ENCODE measurements at places on chromosomes 12 and 14. TPM values are rescaled to one million over a fixed set of nuclear protein-coding genes. Genes with fewer than 3 reads are reported as not detected.

KRT5 gene
- total RNA-seq = not detected

RNASE3 gene
- not detected for total RNA-seq

TRAF3 gene
- total RNA-seq = 14.6 TPM

SOX5 gene
- total RNA-seq = 13.7 TPM

TMPRSS12 gene
- total RNA-seq = not detected

CD4 gene
- not detected for total RNA-seq

ERH gene
- total RNA-seq = 195 TPM

DNA sequence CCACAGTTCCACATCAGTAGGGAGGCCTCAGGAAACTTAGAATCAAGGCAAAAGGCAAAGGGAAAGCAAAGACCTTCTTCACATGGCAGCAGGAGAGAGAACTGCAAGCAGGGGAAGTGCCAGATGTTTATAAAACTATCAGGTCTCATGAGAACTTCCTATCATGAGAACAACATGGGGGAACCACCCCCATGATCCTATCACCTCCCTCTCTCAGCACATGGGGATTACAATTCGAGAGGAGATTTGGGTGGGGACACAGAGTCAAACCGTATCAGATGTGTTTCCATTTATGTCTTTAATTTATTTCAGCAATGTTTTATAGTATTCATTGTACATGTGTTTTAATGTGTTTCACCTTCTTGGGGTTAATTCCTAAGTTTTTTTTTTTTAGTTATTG, 25.8 kb downstream of the METAP2 start:
- no peaks in the 10 kb centered on the region for H3K4me1 ChIP-seq
- no peak for DNase-seq
- no peak overlapping the region for H3K27ac ChIP-seq
- H3K36me3 ChIP-seq = peaks cover 75% of the 10 kb centered on the region
- H3K27me3 ChIP-seq = no peaks in the 10 kb centered on the region

GRCh38 chr12:110426406-110426805, 22.9 kb upstream of the ANAPC7 start:
- no peak overlapping the region for H3K4me3 ChIP-seq
- no peaks in the 10 kb centered on the region for H3K4me1 ChIP-seq
- no peaks in the 10 kb centered on the region for H3K27me3 ChIP-seq
- no peak overlapping the region for H3K27ac ChIP-seq

DNA sequence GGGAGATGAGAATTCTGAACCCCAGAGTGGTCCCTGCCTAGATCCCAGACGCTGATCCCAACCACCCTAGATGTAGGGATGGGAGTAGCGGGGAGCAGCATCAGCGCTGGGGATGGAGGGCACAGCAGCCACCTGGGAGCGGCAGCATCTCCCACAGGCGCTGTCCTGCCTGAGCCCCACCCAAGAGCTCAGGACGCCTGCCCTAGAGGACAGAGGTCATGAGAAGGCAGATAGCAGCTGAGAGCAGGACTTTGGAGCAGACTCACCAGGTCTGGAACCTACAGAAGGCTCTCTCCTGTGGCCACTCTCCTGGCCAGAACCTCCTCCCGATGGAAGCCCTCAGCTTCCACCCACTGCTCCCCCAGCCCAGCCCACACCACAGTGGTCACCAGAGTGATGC, 7.2 kb downstream of the CCDC85C start:
- no peaks in the 10 kb centered on the region for H3K36me3 ChIP-seq
- no peak overlapping the region for H3K4me3 ChIP-seq
- H3K4me1 ChIP-seq = no peaks in the 10 kb centered on the region
- no peak for DNase-seq
- H3K27ac ChIP-seq = no peak overlapping the region
- H3K27me3 ChIP-seq = no peaks in the 10 kb centered on the region

DNA sequence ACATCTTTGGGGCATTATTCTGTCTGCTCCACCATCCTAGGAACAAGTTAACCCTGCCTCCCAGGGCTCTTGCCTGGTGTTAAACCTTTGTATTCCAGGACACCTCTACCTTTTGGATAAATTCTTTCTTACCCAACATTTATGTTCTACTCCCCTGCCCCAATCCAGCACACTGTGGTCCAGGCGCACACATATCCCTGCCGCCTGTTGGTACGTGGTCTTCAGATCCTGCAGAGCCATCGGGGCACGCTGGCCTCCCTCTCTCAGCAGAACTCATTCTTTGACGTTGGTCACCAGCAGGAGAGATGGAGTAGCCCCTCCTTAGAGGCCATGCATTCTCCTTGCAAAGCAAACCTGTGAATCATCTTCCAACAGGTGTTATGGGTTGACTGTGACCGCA, 5.1 kb upstream of the TMEM179 start:
- no peaks in the 10 kb centered on the region for H3K4me1 ChIP-seq
- DNase-seq = no peak
- H3K36me3 ChIP-seq = no peaks in the 10 kb centered on the region
- no peak overlapping the region for H3K27ac ChIP-seq
- peaks cover 9% of the 10 kb centered on the region for H3K27me3 ChIP-seq
- no peak overlapping the region for H3K4me3 ChIP-seq

DNA sequence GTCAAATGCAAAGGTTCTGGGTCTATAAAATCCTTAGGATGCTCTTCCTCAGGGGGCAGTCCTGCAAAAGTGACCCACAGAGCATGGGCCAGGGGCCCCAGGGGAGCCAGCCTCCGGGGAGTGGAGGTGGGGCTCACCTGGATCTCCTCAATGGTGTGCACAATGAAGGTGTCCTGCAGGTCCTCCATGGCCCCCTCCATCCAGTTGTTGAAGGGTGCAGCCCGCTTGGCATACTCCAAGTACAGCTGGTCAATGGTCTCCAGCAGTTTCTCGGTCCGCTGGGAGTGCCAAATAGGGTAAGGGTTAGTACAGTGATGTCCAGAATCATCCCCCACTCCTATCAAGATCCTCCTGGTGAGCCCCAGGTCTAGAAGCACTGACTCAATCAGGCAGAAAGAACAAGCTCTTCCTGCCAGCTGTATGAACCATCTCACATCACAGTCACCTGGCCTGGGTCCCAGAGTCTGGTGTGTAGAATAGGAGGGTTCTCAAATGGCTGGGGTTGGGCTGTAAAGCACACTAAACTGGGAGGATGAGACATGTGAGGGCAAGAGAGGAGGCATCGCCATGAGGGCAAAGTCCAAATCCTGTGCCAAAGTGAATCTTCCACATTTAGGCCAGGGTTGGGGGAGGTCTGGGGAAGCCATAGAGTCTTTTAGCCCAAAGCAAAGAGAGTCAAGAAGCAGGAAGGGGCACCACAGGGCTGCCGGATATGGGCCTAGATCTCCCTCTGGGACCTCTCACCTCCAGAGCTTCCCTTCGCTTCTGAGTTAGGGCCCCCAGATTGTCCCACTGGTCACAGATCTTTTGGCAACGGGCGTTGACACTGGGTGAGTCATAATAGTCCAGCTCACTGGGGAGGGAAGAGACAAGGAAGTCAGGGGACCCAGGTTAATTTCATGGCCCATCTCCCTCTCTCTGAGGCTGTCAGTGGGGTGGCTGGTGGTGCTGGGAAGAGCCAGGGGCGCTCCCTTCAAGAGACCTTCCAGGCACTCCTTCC, 91.5 kb upstream of the ZFP36L1 start:
- H3K4me1 ChIP-seq = no peaks in the 10 kb centered on the region
- no peak overlapping the region for H3K4me3 ChIP-seq
- DNase-seq = no peak
- H3K36me3 ChIP-seq = peaks cover 71% of the 10 kb centered on the region
- no peaks in the 10 kb centered on the region for H3K27me3 ChIP-seq

DNA sequence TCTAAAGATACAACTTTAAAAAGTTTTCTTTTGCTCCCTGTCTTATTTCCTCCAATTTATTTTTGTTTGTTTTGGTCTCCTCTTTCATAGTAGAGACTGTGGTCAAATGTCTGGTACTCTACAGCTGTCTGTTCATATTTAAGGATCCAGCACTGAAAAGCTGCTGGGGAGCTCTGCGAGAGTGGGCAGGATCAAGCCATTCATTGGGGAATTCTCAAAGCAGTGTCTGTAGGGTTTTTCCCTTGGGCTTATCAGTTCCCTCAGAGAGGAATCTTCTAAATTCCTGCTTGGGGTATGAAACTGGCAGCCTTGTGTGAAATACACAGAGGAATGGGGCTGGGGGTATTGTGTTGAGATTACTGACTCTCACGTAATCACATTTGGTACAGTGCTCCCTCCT, 52.3 kb downstream of the FNTB start:
- H3K36me3 ChIP-seq = 0 out of 2 replicates have a peak, but pooled peaks cover 5% of the 10 kb centered on the region
- no peak overlapping the region for H3K4me3 ChIP-seq
- no peak for DNase-seq
- H3K27ac ChIP-seq = no peak overlapping the region
- H3K4me1 ChIP-seq = no peaks in the 10 kb centered on the region

GRCh38 chr12:109795023-109795422, 38.2 kb downstream of the TRPV4 start:
- no peak for DNase-seq
- H3K27me3 ChIP-seq = no peaks in the 10 kb centered on the region
- H3K4me1 ChIP-seq = no peaks in the 10 kb centered on the region

GRCh38 chr14:29898470-29898869, 29.2 kb downstream of the PRKD1 start:
- H3K27me3 ChIP-seq = no peaks in the 10 kb centered on the region
- no peak overlapping the region for H3K4me3 ChIP-seq
- H3K36me3 ChIP-seq = no peaks in the 10 kb centered on the region

DNA sequence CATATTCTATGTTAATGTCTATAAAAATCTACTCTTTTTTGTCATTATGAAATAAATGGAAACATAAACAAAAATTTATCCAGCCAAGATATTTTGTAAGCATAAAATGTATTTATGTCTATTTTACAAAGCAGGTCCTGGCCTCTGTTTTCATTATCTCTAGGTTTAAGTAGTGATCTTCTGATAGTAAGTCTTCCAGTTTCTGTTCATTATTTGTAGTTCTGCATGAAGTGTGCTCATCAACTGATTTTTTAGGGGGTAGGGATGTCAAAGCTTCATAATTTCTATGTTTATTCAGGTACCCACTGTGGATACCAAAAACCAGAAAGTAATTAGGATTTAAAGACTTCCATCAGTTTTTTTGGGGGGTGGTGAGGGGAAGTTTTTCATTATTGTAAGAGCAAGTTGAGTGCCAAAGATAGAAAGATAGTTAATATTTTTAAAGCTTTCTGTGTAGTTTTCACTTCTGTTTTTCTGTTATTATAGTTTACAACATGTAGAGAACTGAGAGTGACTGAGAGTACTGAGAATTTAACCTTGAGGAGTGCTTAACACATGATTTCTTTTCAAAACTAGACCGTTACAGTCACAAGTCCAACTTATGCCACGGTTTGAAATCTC, 30.6 kb upstream of the LMO3 start:
- H3K4me3 ChIP-seq = no peak overlapping the region
- no peaks in the 10 kb centered on the region for H3K27me3 ChIP-seq
- DNase-seq = no peak
- no peaks in the 10 kb centered on the region for H3K4me1 ChIP-seq
- no peak overlapping the region for H3K27ac ChIP-seq
- H3K36me3 ChIP-seq = no peaks in the 10 kb centered on the region
